ENCODE measurements at places on chromosomes 16 and 17. TPM values are rescaled to one million over a fixed set of nuclear protein-coding genes. Genes with fewer than 3 reads are reported as not detected.
A peak's percentile ranks its signal among the peaks of the same experiment; 100 is the strongest.

SLC26A11 gene
- total RNA-seq, result 16.9 TPM

ERN1 gene
- 13.0 TPM for total RNA-seq

TP53TG3B gene
- total RNA-seq, result 1.9 TPM

KLHDC4 gene
- 130 TPM for total RNA-seq

GRCh38 chr16:58464916-58465731 is 34.8 kb upstream of the NDRG4 start:
- peak overlapping the region; percentile 89 for H3K27ac ChIP-seq
- H3K36me3 ChIP-seq, result no peaks in the 10 kb centered on the region
- H3K4me1 ChIP-seq, result peaks cover 8% of the 10 kb centered on the region
- H3K4me3 ChIP-seq, result peak overlapping the region; percentile 66
- peak; percentile 48 for DNase-seq
- no peaks in the 10 kb centered on the region for H3K27me3 ChIP-seq

DNA sequence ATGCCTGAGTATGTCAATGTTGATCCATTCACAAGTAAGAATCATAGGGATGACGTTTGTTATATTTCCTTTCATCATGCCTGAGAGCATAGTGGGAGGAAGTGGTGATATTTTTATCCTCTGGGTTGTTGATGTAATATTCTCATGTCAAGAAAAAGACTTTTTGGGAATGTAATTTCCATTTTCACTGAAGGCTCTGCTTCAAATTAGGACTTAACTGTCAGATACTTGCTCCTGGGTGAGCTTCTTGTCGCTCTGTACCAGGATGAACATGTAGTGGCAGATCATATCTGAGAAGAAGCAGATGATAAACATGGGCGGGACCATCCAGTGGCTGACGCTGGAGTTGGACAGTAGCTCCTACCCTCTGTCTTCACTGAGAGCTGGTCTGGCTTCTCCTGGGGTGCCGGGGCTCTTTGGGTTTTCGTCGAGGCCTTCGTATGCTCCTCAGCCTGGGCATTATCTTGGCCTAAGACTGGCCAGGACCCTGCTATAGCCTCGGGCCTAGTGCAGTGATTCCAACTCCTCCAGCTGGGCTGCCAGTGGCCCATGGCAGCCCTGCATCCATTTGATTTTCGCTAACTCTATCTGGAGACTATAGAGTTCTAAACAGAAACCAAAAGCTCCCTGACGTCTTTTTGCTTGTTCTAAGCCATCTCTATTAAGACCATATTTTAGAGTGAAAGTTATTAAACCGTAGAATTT is 19.7 kb downstream of the CYB5B start:
- no peaks in the 10 kb centered on the region for H3K27me3 ChIP-seq
- DNase-seq, result peak; percentile 22
- H3K4me1 ChIP-seq, result peaks cover 23% of the 10 kb centered on the region
- no peak overlapping the region for H3K4me3 ChIP-seq

DNA sequence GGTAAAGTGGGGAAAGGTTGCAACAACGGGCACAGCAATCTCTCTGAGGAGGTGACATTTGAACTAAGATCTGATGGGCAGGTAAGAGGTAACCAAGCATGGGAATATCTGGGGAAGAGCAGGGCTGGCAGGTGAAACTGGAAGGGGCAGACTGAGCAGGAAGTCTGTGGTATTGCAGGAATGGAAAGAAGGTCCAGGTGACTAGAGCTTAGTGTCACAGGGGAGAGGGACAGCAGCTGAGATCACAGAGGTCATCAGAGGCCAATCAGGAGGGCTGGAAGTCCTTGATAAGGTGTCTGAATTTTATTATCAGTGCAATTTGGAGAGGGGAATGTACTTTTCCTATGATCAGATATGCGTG is 73.3 kb upstream of the DHX40 start:
- H3K27me3 ChIP-seq, result no peaks in the 10 kb centered on the region
- no peaks in the 10 kb centered on the region for H3K36me3 ChIP-seq
- H3K4me1 ChIP-seq, result no peaks in the 10 kb centered on the region
- DNase-seq, result no peak

DNA sequence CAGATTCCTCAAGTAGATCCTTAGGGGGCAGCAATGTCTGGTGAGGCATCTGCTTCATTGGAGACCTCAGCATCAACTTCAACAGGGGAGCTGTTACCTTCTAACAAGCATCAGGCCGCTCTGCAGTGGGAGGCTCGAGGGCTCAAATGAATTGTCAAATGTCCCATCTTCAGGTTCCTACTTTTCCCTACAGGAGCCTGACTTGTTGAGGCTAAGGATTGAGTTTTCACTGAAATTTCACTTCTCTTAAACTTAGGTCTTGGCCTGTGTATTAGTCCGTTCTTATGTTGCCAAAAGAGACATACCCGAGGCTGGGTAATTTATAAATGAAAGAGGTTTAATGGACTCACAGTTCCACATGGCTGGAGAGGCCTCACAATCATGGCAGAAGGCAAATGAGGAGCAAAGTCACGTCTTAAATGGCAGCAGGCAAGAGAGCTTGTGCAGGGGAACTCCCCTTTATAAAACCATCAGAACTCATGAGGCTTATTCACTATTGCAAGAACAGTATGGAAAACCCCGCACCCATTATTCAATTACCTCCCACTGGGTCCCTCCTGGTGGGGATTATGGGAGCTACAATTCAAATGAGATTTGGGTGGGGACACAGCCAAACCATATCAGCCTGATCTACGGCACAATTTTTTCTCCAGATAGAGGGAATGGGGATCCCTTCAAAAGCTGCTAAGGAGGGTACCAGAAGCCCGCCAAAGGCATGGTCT is 5.1 kb upstream of the CD300LD start:
- H3K27ac ChIP-seq, result no peak overlapping the region
- H3K27me3 ChIP-seq, result no peaks in the 10 kb centered on the region
- no peak overlapping the region for H3K4me3 ChIP-seq
- no peaks in the 10 kb centered on the region for H3K4me1 ChIP-seq
- no peak for DNase-seq
- H3K36me3 ChIP-seq, result no peaks in the 10 kb centered on the region

DNA sequence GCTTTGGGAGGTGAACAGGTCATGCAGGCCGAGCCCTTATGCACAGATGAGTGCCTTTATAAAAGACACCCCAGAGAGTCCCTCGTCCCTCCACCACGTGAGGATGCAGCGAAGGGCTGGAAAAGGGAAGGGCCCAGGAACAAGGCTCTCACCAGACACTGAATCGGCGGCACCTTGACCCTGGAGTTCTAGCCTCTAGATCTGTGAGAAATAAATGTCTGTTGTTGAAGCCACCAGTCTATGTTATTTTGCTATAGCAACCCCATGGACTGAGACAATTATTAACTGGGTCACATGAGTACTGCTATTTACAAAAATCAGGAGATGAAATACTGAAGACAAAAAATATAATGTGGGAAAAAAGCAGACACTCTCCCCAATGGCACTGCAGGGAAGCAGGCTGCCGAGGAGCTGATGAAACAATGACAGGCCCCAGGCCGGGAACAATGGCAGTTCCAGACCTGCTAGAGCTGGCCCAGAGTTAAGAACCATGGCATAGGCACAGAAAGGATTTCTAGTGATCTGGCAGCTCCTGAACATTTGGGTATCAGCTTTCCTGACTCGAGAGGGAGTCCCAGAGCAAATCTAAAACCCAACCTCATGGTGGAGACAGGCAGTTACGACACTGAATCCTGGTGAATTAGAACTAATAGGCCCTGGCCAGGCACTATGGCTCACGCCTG is 17.8 kb upstream of the GGA2 start:
- H3K4me3 ChIP-seq, result no peak overlapping the region
- H3K27me3 ChIP-seq, result no peaks in the 10 kb centered on the region
- DNase-seq, result no peak

GRCh38 chr16:24993722-24994686 is 21.2 kb downstream of the ARHGAP17 start:
- no peaks in the 10 kb centered on the region for H3K27me3 ChIP-seq
- H3K4me3 ChIP-seq, result no peak overlapping the region
- peaks cover 45% of the 10 kb centered on the region for H3K4me1 ChIP-seq
- H3K27ac ChIP-seq, result no peak overlapping the region
- no peak for DNase-seq

- H3K27ac ChIP-seq, result no peak overlapping the region
- no peaks in the 10 kb centered on the region for H3K36me3 ChIP-seq
- no peak overlapping the region for H3K4me3 ChIP-seq
- no peaks in the 10 kb centered on the region for H3K27me3 ChIP-seq
- no peaks in the 10 kb centered on the region for H3K4me1 ChIP-seq
Measured at GRCh38 chr16:64162613-64163375, 959.1 kb downstream of the CDH11 start.

GRCh38 chr17:30995347-30995746 is 24.5 kb downstream of the RNF135 start:
- no peak overlapping the region for H3K4me3 ChIP-seq
- no peaks in the 10 kb centered on the region for H3K27me3 ChIP-seq
- H3K4me1 ChIP-seq, result no peaks in the 10 kb centered on the region
- no peaks in the 10 kb centered on the region for H3K36me3 ChIP-seq

- no peak overlapping the region for H3K27ac ChIP-seq
- H3K4me1 ChIP-seq, result no peaks in the 10 kb centered on the region
- H3K4me3 ChIP-seq, result no peak overlapping the region
- DNase-seq, result no peak
- no peaks in the 10 kb centered on the region for H3K36me3 ChIP-seq
Measured at GRCh38 chr17:13085578-13085977, 67.8 kb upstream of the ELAC2 start.

DNA sequence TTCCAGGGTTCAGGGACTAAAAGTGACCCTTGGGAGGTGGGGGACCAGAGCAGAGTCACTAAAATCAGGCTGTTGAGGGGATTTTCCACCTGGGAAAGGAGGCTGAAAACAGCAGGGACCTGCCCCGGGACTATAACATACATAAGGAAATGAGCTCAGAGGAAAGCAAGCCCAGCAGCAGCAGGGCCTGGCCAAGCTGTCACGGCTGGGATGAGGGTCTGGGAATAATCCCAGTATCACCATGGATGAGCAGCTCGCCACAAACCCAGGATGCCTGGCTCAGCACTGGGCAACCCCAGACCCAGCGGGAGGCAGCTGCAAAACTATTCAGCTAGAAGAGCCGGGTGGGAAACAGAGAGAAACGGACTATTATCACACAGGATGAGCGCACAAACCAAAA is 72.4 kb downstream of the RPH3AL start:
- H3K4me3 ChIP-seq, result no peak overlapping the region
- no peaks in the 10 kb centered on the region for H3K4me1 ChIP-seq
- DNase-seq, result no peak
- H3K27me3 ChIP-seq, result no peaks in the 10 kb centered on the region
- no peak overlapping the region for H3K27ac ChIP-seq

DNA sequence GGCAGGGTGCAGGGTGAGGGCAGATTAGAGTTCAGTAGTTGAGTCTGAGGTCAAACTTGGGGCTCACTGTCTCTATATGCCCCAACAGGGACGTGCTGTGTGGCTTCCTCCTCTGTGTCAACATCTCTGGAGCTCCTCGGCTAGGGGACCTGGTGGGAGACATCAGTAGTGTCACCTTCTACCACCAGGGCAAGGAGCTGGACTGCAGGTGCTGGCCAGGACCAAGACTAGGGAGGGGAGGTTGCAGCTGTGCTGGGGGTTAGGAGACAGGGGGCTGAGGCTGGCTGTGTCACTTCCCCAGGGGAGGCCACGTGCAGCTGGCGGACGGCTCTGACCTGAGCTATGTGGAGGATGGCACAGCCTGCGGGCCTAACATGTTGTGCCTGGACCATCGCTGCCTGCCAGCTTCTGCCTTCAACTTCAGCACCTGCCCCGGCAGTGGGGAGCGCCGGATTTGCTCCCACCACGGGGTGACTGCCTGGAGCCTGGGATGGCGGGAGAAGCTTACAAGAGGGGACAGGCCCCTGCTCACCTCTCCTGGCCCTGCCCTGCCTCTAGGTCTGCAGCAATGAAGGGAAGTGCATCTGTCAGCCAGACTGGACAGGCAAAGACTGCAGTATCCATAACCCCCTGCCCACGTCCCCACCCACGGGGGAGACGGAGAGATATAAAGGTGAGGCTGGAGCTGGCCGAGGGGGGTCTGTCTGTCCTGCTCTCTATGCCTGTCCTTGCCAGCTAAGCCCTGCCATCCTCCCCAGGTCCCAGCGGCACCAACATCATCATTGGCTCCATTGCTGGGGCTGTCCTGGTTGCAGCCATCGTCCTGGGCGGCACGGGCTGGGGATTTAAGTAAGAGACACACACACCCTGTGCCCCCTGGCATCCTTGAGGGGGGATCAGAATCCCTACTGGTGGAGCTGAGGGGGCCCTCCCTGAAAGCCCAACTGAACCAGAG is 18.9 kb downstream of the ADAM11 start:
- H3K4me1 ChIP-seq, result peaks cover 16% of the 10 kb centered on the region
- no peak overlapping the region for H3K27ac ChIP-seq
- H3K27me3 ChIP-seq, result no peaks in the 10 kb centered on the region
- no peaks in the 10 kb centered on the region for H3K36me3 ChIP-seq
- H3K4me3 ChIP-seq, result no peak overlapping the region
- no peak for DNase-seq

DNA sequence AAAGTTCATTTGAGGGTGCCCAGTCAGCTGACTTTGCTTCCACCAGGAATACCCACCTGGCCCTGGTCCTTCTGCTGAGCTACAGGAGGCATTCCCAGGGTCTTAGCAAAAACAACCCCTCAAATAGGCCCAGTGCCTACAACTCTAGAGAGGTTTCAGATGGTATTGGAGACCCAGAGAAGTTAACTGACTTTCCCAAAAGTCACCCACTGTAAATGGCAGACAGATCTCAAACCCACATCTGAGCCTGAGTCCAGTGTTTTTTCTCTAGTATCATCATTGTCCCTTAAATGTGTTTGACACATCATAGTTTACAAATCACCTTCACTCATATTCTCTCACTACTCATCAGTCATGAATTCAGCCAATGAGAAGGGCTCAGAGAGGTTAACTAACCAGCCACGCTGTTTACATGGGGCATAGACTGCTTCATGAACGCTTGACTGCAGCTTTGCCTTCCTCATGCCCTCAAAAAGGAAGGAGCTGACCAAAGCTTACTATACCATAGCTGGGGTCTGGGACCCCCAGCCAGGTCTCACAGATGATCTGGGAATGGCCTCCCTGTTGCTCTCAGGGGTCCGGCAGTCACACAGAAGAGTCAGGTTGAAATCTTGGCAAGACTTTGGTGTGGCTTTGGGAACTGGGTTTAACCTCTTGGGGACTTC is 3.7 kb downstream of the PHOSPHO1 start:
- H3K27me3 ChIP-seq, result no peaks in the 10 kb centered on the region
- H3K4me3 ChIP-seq, result no peak overlapping the region
- no peak for DNase-seq
- H3K4me1 ChIP-seq, result peaks cover 10% of the 10 kb centered on the region
- no peak overlapping the region for H3K27ac ChIP-seq

DNA sequence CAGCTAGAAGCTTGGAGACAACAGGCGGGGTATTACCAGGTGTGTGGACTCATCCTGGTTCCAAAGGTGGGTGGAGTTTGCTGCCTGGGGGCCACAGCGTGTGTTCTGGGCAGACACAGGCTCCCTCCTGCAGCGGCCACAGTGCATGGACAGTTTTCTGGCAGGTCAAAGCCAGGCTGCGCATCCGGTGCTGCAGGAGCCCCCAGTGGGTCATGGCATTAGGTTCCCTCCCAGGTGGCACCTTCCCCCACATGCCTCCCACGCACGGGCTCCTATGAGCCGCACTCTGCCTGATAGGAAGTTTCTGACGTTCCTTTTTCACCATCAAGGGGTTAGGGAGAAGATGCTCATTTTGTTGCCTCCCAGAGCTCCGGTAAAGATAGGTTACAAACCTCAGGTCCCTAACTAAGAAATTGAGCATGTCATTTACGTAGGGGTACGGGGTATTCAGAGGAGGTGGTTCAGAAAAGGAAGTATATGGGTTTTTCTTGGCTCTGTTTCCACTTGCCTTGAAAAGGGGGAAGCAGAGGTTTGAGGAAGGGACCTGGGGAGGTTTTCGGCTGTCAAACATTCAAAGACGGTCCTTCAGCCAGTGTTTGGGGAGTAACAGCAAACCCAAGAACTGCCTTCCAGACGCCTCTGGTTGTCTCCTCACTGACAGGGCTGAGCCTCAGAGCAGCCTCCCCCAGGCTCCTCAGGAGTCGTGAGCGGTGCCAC is 32.7 kb upstream of the NAT9 start:
- H3K27ac ChIP-seq, result no peak overlapping the region
- no peaks in the 10 kb centered on the region for H3K4me1 ChIP-seq
- no peak overlapping the region for H3K4me3 ChIP-seq
- no peak for DNase-seq
